ENCODE measurements at places on chromosomes 3 and 15.

GRCh38 chr15:99943466-99943865, 210.2 kb upstream of the LYSMD4 start:
- DNase-seq, result no peak

DNA sequence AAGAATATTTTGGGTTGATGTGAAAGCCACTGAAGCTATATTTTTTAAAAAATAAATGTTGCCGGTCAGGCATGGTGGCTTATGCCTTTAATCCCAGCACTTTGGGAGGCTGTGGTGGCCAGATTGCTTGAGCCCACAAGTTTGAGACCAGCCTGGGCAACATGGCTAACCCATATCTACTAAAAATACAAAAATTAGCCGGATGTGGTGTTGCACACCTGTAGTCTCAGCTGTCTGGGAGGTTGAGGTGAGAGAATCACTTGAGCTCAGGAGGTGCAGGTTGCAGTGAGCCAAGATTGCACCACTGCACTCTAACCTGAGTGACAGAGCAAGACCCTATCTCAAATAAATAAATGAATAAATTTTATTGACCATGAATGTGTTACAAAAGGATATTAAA, 39.6 kb downstream of the GOLM2 start:
- DNase-seq, result no peak

- DNase-seq, result no peak
These were observed 34.7 kb upstream of the CCDC174 start for GRCh38 chr3:14616606-14617507.

DNA sequence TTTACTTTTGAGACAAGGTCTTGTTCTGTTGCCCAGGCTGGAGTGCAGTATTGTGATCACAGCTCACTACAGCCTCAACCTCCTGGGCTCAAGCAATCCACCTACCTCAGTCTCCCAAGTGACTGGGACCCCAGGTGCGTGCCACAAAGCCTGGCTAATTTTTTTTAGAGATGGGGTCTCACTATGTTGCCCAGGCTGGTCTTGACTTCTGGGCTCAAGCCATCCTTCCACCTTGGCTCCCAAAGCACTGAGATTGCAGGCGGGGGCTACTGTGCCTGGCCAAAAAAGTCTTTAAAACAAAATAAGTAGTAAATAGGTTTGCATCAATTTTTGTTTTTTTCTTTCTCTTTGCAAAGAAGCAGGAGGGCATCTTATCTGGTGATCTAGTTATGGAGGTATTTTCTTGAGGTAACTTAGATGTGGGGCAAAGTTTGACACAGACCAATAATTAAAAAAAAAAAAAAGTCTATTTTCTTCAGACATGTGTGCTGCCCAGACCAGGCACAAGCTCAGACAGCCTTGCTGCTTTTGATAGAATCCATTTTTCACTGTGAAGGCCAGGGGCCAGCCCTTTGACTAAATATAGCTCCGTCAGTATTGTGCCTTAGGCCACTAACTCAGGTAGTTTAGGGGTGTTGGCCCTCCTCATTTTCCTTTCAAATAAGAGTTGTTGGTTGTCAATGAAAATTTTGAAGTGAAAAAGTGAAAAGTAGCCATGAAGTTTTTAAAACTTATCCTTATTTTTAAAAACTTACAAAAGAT, 2.5 kb downstream of the ARL6IP5 start:
- no peak for DNase-seq

GRCh38 chr3:23264413-23264812, 61.3 kb downstream of the UBE2E2 start:
- DNase-seq, result no peak

DNA sequence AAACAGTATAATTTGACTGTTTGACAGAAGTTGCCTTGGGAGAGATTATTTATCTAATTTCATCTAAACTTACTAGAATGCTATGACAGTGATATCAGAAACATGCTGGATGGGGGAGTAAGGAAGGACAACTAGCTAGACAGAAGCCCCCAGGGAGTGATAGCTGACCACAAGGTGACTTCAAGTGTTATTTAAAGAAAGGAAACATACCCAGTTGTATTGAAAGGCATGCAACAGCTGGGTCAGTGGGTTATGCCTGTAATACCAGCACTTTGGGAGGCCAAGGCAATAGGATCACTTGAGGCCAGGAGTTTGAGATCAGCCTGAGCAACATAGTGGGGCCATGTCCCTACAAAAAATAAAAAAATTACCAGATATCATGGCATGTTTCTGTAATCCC, 69.6 kb downstream of the SLC49A4 start:
- DNase-seq, result no peak

DNA sequence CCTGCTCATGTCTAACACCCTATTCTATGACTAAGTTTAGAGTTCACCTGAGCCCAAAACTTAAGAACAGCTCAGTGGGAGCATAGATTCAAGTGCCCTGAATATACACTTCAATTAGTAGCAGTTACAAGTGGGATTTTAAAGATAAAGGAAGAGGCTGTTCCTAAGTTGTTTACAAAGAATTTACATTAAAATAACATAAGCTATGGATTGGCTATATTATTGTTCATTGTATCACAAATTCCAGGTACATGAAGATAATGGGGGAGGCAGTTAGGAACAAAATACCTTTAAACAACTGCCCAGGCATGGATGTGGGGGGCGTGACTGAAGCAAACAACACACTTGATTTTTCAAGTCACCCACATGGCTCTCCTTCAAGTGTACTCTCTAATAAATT, 52.7 kb downstream of the ROPN1B start:
- DNase-seq, result no peak

GRCh38 chr3:126461450-126462070, 14.1 kb downstream of the ZXDC start:
- no peak for DNase-seq

GRCh38 chr15:70376031-70376928, 278.6 kb upstream of the TLE3 start:
- no peak for DNase-seq
